Activated naive CD8-positive, alpha-beta T cell treated with anti-CD3 and anti-CD28 coated beads for 36 hours (primary cell): ENCODE measurements at places on chromosomes 2 and 18. TPM values are rescaled to one million over a fixed set of nuclear protein-coding genes. Genes with fewer than 3 reads are reported as not detected.

DNA sequence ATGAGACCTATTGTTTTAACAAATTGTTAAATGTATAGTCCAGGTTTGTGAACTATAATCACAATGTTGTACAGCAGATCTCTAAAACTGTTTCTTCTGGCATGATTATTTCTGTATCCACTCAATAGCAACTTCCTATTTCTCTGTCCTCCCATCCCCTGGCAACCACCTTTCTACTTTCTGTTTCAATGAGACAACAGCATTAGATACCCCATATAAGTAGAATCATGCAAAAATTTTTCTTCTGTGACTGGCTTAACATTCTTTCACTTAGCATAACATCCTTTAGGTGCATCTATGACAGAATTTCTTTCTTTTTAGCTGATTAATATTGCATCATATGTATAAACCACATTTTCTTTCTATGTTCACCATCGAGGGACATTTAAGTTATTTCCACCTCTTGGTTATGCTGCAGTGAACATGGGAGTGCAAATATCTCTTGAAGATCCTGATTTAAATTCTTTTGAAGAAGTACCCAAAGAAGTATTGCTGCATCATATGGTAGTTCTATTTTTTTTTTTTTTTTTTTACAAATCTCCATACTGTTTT is 713.5 kb downstream of the LRP1B start:
- DNase-seq: no peak

The TSPYL6 gene
- not detected for total RNA-seq

DNA sequence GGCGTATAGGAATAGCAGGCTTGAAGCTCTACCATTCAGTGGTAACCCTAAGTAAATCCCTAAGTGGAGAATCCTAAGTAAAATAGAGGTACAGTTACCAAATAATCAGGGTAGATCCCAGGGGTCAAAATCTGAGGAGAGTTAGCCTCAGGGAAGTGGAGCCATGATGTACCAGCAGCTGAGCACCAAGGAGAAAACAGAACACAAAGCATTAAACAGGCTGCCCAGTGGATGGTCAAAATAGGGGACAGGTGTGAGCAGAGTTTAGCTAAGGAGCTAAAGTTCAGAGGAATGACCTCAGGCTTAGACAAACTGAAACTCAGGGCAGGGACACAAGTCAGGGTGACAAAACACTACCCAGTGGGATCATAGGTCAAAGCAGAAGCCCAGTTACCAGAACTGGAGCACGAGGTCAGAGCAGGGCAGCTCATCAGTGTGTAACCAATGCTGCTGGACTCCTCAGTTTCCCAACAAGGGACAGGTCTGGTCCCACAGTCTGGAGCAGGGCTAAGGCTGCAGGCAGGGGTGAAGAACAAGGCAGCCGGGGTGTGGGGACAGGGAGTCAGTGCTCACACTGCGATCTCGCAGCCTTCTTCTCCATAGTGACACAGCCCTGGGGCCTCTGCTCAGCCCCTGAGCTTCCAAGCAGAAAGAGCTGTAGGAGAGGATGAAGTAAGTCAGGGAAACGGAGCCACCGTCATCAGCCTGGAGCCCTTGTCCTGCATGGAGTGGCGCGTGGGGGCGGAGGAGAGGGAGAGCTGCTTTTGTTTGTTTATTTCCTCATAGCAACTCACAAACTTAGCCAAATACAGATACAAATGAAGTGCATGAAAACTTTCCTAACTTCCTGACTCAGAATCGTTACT is 264.0 kb downstream of the MREG start:
- no peak for DNase-seq

DNA sequence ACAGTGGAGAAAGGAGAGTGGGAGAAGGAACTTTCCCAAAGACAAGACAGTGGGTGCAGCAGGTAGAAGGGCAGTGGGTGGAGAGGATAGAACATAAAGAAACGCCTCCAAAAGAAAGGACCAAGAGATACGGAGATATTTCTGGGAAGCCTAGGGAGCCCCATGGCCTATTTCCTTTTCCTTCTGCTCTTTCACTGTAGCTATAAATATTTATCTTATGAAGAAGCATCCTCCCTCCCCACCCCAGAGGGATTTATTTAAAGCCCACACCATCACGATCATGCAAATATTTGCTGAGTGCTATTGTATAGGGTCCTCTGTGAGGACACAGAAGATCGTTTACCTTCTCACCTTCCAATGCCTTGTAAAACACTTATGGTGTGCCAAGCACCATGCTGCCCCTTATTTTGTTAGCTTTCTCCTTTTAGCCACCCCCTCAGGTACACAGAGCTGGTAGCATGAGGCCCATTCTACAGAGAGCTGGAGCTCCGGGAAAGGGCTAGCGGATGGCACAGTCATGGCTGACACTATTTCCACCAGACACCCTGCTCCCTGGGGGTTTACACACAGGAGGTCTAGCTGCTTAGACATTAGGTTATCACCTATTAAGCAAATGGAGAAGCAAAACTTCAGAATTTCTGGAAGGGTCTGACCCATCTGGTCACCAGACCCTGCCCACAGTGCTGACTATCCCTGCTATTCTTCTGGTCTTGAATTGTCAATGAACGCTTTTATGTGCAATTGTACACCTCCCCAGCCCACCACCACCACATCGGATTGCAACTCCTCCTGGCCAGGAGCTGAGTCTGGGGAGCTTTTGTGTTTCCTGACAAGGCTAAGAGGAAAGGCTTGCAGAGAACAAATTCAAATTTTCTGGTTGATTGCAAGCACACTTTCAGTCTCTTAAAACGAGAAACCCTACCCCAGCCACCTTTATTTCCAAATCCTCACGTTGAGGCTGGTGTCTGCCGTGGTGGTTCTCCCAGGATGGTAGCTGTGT is 91.8 kb upstream of the KLF7 start:
- no peak for DNase-seq

- DNase-seq: no peak
These were observed 200.9 kb upstream of the PKDCC start for GRCh38 chr2:41846962-41847361.

The IWS1 gene
- 52.5 TPM for total RNA-seq

- no peak for DNase-seq
These were observed 34.0 kb downstream of the ACTR2 start for GRCh38 chr2:65261676-65262075.

DNA sequence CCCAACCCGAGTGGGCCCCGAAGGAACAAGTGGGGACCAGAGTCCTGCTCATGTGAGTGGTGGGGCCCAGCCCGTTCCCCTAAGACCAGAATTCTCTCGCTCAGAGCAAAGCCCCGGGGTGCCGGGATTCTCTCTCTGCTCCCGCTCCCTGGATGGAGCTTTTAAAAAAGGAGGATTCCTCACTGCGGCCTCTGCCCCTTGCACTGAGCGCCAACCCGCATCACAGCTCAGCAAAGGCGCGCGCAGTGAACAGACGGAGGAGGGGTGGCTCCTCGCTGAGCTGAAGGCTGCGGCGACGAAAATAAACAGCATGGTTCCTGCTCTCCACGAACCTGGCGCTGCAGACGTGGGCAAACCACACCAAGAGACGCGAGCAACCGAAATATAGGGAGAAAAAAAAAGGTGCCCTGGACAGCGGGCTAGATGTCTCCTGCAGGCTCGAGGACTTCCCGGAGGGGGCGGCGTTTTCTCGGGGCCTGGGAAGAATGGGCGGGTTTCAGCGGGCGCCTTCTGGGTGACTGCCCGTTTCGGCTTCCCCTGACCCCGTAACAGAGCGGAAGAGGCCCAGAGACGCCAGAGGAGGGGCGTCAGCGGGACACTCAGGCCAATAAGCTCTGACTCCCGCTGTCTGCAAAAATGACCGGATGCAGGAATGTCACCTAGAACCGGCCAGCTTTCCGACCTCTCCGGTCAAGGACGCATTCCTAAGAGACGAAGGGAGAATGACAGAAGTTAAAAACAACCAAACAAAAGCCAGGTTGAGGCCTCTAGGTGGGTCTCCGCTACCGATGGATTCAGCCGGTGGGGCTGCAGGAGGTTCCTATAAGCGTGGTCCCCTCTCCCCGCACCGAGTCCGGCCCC is 819 bp upstream of the KLF11 start:
- peak; percentile 29 for DNase-seq

The GCA gene
- 20.8 TPM for total RNA-seq

- no peak for DNase-seq
These were observed 6.3 kb downstream of the MYO7B start for GRCh38 chr2:127541809-127542208.

DNA sequence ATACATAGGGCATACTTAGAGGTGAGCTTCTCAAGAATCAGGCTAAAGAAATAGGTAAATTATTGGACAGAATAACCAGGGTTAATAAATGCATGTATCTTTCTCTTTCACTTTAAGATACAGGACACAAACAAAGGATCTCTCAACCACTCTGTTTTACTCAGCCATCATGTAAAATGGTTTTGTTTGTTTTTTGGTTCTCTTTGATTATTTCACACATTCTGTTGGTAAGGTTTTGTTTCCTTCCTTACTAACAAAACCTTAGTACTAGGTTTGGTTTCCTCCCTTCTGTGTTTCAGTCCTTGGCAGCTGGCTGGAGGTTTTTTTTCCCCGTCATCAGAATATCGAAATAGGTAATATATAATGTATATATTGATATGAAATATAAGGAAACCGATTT is 1506.8 kb upstream of the TMEFF2 start:
- DNase-seq: no peak

- DNase-seq: peak; percentile 57
These were observed 31.7 kb upstream of the MEP1B start for GRCh38 chr18:32158108-32158624.

The RNU2-63P gene
- total RNA-seq: 39.1 TPM

GRCh38 chr2:152858594-152859265 is 140.3 kb downstream of the ARL6IP6 start:
- DNase-seq: no peak

DNA sequence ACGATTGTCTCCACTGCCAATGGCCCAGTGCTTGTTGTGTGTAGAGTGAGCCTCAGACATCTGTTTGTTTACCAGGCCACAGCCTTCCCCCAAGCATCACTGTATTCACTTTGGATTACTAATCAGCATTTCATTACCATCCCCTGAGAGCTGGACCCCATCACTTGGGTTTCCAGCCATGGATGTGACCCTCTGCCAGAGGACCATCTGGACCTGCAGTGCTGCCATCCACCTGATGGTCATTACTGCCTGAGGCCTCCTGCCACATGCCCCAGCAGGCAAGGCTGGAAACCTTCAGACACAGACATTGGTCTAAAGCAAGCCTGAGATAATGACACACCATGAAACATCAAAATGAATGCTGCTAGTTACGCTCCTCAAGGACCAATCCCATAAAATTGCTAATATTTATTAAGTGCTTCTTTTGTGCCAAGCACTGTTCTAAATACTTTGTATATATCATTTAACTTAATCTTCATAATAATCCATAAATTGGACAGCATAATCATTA is 2096.3 kb upstream of the CELF4 start:
- DNase-seq: no peak

- no peak for DNase-seq
These were observed 29.3 kb downstream of the RDH14 start for GRCh38 chr2:18531194-18531593.

DNA sequence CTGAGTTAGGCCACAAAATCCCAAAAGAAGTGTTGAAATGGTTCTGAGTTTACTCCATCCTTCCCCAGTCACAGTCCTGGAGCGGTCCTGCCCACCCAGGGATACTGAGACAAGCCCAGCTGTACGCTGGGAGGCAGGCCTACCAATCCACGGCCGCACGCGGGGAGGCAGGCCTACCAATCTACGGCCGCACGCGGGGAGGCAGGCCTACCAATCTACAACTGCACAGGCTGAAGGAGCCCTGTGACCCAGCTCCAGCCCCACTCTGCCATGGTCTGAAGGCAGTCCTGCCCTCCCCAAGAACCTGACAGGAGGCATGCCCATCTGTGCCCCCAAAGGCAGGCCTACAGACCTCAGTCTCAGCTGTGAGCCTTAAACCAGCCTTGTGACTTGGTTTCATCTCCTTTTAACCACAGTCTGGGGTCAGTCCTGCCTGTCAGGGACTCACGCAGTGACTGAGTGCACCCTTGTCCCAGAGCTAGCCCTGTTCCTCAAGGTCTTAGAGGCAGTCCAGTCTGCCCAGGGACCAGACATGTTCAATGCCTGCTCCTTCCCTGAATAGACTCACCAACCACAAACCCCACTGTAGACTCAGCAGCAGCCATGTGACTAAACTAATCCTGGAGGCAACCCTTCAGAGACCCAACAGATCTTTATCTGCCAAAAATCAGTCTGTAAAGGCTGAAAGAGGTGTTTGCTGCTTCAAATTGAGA is 36.8 kb downstream of the GPC1 start:
- no peak for DNase-seq

The AKAIN1 gene
- not detected for total RNA-seq

The CNOT11 gene
- 60.7 TPM for total RNA-seq

DNA sequence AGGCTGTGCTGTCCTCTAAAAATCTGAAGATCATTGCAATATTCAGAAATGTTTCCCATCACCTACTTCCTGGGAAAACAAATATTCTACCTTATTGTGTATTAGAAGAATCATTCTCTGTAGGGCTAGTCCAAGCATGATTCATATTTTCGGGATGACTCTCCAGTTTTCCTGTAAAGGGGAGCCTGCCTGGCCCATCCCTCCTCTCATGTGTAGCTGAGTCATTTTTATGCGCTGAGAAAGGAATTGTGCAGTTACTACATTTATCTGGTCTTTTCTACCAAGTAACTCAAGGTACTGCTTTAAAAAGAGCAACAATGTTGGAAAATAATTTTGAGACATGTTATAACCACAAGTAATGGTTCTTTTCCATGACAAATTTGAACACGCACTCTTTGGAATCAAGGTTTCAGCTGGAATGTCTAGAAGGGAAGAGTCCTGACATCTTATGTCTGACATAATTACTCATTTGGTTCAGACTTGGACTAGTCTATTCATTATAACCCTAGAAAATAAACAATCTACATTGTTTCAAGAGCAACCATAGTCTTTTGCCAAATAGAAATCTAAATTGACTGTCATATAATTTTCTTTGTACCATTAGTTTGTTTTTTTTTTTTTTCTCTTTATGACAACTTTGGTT is 6.6 kb downstream of the DSG3 start:
- no peak for DNase-seq

- no peak for DNase-seq
These were observed 61.1 kb upstream of the RND3 start for GRCh38 chr2:150548527-150548926.

- no peak for DNase-seq
These were observed 120.1 kb upstream of the PXDN start for GRCh38 chr2:1864301-1864980.

GRCh38 chr2:205996161-205996560 is 89.8 kb downstream of the INO80D start:
- DNase-seq: no peak

DNA sequence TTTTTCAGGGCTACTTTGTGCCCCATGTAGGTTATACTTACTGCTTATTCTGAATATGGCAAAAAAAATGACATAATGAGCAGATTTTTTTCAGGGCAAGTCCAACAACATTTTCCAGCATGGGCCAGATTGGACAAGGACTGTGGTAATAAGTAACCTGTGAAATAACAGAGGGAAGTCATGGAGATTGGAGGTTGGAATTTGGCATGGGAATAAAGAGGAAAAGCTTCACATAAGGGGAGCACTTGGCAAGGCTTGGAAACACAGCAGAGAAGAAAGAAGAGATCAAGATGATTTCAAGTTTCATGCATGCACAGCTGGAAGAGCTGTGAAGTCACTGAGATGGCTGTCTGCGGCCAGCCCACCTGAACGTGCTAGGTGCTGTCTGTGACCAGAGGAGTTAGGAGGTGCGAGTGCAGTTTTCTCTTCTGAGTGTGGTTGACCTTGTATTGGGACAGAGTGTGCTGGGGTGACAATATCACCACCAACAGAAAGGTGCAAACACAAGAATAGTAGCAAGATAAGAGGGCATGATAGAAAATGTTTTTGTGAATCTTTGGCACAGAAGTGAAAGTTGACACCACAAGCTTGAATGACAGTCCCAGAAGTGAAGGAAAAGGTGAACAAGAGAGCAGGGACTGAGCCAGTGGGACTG is 71.1 kb upstream of the DSC1 start:
- no peak for DNase-seq
